Non-pigmented ciliary epithelial cell (primary cell): ENCODE measurements at places on chromosomes 11 and 22.
A peak's percentile ranks its signal among the peaks of the same experiment; 100 is the strongest.

- no peak for DNase-seq
Measured at GRCh38 chr11:115087791-115088190, 409.5 kb downstream of the NXPE2 start.

DNA sequence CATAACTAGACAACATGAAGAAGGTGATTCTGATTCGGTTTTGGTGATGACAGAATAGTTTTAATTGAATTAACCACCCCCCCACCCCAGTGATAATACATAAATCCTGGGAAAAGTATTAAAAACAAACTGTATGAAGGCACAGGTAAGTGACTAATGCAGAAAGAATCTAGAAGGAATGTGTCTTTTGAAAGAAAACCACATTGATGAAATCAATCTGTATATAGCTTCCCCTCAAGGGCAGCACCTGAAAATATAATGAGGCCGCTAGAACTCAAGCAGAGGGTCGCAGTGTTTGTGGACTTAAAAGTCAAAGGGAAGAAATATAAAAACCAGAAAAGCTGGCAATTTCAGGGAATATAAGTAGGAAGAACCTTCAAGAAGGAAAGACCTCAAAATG is 580.5 kb upstream of the CHORDC1 start:
- no peak for DNase-seq

DNA sequence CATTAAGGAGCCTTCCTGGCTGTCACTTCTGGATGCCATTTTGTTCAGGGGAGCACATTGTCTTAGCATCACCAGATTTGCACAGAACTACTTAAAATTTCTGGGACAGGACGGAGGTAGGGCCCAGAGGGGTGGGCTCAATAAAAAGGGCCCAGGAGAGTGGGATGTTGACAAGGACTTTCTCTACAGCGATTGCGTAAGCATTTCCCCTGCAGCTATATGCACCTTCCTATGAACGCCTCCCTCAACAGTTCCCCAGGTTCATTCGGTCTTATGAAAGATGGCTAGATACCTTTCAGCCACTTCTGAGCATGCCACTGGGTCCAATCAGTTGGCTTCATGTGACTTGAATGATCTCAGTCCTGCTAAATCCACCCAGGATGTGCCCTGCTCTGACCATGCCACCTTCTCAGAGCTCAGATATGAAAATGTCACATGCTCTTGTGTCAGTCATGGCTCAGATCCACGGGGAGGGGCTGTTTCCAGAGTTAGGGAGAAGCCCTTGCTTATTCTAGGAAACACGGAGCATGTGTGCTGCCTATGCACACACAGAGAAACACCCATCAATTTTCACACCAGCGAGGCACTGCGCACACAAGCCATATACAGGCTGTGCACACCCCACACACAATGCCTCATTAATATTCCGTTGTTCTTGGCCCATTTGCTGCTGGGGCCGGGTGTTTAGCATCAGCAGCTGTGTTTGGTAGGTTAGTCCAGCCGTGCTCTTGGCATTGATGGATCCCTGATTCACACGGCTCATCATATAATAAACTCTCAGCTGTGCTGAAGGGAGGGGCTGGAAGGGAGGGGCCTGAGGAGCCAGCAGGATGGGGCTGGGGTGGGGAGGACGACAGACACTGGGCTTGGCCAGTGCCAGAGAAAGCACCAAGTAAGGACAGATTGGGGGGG is 52.5 kb upstream of the NNMT start:
- no peak for DNase-seq

DNA sequence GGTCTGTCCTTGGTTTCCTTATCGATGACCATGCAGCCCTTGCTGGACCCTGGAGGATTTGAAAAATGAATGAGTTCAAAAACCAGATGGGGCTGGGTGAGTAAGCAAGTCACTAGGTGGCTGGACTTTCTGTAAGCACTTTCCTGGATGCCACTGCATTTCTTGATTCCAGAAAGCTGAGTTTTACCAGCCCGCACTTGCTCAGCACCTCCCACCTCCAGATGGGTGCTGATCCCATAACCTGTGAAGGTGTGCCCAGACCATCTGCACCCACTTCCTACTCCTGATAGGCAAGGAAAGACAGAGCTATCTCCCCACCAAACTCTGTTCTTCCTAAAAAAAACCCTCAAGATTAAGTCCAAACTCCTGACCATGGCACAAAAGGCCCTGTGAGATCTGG is 21.1 kb downstream of the ASCC2 start:
- no peak for DNase-seq

- peak; percentile 55 for DNase-seq
Measured at GRCh38 chr22:28075358-28075981, 156.4 kb upstream of the PITPNB start.
